Dermis microvascular lymphatic vessel endothelial cell (primary cell): ENCODE measurements at places on chromosomes 3 and 15. TPM values are rescaled to one million over a fixed set of nuclear protein-coding genes. Genes with fewer than 3 reads are reported as not detected.

- DNase-seq: no peak
These were observed 21.4 kb downstream of the TBC1D2B start for GRCh38 chr15:78055919-78056713.

- DNase-seq: no peak
These were observed 70.8 kb downstream of the TBC1D2B start for GRCh38 chr15:78006567-78007205.

DNA sequence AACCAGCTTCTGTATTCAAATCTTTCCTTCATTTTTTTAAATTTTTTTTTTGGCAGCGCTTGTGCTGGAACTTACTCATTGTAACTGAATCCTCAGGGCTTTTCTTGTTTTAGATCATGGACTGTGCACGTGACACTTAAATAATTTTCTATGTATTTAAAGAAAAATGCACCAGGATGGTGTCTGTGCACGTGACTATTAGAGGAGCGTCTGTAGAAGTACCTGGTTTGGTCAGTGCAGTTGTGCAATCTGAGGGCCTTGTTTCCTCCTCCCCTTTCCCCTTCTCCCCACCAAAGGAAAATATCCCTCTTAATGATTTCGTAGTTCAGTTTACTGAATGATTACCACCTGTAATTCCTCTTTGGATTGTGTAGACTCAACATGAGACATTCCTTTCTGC is 31.3 kb downstream of the EDEM1 start:
- DNase-seq: no peak

DNA sequence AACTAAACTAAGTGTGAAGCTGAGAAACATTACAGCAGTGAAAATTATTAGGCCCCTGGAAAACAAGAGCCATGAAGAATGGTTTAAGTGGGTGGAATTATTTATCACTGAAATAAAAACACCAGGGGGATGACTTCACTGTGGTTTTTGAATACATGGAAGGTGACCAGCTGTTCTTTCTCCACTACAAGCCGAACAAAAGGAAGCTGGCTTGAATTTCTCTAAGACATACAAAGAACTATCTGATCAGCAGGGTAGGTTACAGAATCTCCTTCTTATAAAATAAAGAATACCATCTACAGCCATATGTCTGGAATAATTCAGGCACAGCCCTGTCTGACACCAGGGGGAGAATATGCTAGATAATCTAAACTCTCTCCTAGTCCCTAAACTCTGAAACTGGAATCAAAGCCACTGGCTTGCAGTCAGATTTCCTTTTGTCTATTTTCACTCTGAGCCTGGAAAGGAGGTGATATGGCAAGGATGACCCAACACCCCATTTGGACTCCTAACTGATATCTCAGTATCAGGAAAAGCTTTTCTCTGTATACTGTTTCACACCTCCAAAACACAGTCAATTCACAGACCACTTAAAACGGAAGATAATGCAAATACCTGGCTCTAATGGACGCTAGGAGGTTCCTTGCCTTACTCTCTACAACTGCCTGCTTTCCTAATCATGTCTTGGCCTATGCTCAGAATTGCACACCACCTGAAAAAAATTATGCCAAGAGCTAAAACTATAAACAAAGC is 31.2 kb downstream of the SPATA12 start:
- DNase-seq: no peak

CORO2B gene
- 0.77 and 2.9 TPM in 2 replicates for total RNA-seq

AGBL1 gene
- not detected in 2 replicates for total RNA-seq

PLA2G4F gene
- total RNA-seq: not detected in 2 replicates
